ENCODE measurements at places on chromosomes 2 and 18.

- peak; percentile 60 for DNase-seq
These were observed 16.3 kb downstream of the SULT1C2 start for GRCh38 chr2:108304975-108305374.

- DNase-seq = no peak
These were observed 1.1 kb downstream of the COBLL1 start for GRCh38 chr2:164840458-164840929.

DNA sequence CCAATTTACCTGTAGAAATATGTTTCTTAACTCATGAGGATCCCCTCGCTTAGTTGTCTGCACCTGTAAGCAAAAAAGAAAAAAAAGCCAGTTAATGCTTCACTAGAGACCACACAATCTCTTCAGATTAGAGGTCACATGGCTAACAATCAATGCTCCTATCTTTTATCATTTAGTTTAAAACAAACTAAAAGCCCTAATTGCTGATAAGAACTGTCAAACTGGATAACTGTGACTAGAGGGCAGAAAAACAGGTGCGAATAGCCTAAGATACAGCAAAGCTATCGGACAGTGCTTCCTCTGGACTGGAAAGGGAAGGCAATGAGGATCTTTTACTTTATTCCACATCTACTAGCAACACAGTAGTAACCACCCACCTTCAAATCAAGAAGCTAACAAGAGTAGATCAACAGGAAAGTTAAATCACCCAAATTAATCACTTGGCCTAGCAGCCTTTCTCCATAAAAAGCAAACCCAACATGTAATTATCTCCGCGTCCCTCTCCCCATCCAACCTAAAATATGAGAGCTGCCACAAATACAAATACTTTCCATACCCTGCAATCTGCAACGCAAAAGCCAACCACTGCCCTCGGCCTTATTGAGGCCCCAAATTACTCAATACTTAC, 734 bp downstream of the SLC25A12 start:
- peak; percentile 54 for DNase-seq

- no peak for DNase-seq
These were observed 84.2 kb downstream of the LBH start for GRCh38 chr2:30315391-30316063.

GRCh38 chr2:113200736-113201490, 27.1 kb downstream of the PSD4 start:
- no peak for DNase-seq

GRCh38 chr2:141767051-141767450, 363.8 kb downstream of the LRP1B start:
- DNase-seq = no peak

DNA sequence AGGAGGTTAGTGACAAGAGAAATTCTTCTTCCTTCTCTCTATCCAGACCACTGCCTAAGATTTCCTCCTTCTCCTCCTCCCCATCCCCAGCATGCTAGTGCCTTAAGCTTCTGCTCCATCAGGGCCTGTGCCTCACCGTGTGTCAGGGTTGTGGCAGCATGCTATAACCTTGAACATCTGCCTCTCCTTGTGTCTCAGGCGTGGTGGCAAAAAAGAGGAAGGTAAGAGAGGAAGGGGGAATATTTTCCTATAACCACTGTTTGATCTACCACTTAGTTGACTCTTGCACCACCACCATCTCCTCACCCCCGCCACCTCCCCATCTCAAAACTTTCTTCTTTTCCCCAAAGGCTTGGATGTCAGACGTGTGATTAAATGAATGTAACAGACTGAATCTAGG, 38.3 kb upstream of the PEX13 start:
- DNase-seq = peak; percentile 74

DNA sequence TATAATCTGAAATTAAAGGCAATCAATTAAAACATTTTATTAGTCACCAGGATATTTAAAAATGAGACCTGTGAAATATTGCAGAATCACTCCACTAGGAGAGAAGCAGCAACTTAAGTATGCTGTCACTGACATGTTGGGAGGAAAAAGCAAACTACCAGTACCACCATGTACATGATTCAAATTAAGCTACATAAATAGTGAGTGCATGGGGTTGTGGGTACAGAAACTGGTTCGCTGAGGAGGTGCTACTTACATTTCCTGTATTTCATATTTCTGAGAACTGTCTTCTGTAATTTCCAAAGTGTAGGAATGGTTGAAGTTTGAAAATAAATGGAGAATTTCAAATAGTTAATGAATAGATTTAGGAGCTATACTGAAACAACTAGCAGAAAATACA, 7.9 kb upstream of the NR4A2 start:
- DNase-seq = peak; percentile 30

DNA sequence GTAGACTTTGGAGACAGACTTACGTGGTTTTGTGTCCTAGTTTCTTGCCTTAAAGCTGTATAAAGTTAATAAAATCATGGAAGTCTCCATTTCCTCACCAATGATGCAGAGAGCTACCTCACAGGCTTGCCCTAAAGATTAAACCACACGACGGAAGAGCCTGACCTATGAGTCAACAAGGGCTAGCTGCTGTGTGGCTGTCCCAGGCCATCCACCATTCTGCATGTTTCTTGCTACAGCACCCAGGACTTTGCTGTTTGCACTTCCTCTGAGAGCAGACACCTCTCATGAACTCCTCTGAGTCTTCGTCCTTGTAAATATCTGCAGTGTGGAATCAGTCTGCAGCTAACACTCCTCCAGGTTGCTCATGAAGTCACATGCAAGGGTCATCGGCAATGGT, 160.0 kb upstream of the TRIB2 start:
- peak; percentile 74 for DNase-seq

DNA sequence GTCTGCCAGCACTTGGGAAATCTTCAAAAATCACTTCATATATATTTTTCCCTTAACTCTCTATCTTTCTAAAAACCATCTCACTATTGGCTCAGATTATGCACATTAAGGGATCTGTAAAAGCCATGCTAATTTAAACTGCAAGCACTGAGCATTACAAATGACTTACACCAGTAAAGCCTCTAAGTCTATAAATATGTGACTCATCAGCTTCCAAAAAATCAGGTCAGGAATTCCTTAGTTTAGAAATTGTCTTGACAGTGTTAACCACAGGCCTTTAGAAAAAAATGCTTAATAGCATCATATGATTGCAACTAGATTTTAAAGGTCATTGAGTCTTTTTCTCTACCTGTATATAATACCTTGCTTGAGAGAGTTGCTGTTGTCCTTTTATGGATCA, 1113.6 kb upstream of the PIK3C3 start:
- no peak for DNase-seq

DNA sequence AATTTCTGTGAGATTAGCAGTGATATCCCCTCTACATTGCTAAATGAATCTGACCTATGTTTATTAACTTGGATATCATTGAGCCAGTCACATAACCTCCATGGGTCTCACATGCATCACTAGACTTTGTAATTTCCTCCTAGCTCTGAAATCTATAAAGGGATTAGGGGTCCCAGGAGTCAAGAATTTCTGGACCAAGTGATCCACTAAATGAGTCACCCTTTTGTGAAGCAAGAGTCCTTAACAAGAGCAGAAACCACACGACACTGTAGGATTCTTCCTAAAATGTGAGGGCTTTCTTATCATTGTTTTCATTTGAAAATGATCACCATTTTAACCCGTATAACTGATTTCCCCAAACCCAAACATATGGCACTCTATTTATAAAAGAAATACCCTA, 90.3 kb downstream of the DHRS9 start:
- DNase-seq = peak; percentile 46

DNA sequence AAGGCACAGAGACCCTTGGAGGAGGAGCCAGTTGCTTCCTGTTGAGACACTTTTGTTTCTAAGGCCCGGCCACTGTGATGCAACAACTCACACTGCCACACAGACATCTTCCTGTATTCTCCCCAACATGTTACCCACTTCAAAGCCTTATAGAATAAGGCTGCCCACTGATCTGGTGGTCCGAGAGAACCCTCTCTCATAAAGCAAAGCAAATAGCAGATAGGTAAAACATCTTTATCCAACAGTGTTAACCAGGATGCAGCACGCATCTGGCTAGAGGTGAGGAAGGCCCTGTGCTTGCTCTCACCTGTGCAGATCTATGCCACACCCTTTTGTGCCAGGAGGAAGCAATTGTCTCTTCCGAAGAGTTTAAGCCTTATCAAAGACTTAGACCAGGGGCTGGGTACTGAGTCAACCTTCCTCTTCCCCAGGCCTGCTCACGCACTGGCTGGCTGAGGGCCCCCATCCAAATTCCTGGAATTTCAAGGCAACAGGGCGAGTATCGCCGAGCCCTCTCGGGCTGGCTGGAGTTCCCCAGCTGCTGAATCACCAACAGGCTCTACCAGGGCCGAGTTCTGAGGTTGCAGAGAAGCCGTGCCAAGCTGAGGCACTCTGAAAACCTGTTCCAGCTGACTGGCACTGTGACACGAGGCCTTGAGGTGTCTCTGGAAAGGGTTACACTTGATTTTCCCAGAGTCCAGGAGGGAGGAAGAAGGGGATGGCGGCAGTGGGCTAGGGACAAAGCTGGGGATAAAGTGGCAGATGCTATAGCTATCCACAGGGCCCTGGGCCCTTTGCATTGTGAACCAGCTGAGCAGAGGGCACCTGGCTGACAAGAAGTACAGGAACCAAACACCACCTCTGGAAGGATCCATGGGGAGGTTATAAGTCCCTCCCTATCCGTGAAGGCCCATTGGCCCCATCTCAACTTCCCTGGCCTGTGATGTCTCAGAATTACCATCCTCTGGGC, 29.3 kb downstream of the TGFA start:
- DNase-seq = peak; percentile 91

DNA sequence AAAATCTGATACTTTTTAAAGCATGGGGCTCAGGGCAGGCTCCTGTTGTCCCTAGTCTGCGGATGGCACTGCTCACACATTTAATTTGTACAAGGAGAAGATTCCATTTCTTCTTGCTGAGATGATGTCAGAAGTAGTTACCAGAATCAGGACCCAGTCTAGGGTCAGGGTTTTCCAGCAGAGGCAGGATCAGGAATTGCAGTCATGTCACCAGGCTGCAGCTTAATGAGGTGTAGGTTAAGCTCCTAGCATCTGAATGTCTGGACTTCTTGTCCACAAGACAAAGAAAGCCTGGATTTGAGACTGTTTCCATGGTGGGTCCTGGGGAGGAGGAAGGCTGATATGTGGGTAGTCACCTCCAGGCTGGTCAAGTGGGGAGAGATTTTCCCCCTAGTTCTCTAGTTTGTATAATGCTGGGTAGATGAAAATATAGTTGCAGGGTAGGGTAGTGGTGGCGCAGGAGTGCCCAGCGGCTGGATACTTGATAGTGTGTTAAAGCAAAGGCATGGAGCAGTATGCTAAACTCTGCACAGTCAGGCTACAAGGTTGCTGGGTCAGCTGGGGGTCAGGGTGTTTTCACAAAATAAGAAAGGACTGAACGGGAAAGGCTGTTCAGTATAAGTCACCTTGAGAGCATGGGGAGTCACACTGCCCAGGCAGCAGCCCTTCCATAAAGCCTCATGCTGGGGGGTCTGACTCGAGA, 148.4 kb downstream of the PRKCE start:
- no peak for DNase-seq

GRCh38 chr2:154978710-154979109, 280.2 kb downstream of the KCNJ3 start:
- DNase-seq = peak; percentile 6

DNA sequence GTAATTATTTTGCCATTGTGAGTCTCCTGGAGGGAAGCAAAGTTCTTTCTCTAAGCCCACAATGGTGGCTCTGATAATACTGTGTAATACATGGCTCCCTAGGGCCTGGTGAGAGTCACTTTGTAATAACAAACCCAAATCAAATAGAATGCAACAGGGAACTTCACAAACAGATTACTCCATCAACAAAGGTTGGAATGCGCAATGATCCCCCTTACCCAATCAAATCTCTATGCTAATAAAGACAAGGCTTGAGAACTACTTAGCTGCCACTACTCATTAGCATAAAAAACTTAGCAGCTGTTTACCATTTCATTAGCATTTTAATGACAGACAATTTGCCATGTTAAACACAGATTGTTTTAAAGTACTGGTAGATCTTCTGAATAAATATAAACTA, 285.6 kb upstream of the SESTD1 start:
- DNase-seq = no peak

GRCh38 chr18:23897291-23897690, 117.3 kb upstream of the TTC39C start:
- DNase-seq = peak; percentile 48

- no peak for DNase-seq
These were observed 64.4 kb downstream of the IL1R2 start for GRCh38 chr2:102056079-102056581.

DNA sequence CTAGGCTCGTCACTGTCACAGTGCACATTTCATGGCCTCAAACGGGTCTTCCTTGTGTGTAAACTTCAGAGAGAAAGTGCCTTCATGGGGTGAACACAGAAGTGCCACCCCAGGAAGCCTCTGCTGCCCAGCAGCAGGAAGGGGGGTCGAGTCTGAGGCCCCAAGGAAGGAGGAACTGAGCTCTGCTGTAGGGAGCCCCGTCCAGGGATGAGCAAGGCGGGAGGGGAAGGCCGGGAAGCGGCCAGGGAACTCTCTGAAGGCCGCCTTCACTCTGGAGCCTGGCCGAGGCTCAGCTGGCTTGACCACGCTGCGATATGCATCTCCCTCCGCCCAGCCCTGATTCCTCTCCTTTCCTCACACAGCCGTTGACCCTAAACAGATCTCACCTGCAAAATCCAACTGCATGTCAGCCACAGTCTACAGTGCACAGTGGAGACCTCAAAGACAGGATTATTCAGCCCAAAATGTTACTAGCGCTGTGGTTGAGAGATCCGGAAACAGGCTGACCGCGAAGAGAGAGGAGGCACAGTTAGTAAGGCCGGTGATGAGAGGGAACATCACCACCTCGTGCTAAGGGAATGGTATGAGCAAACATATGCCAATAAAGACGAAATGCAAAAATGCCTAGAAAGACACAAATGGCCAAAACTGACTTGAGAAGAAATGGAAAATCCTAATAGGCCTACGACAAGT, 34.2 kb upstream of the CTDP1 start:
- peak; percentile 95 for DNase-seq

GRCh38 chr2:152307863-152308262, 27.1 kb upstream of the FMNL2 start:
- no peak for DNase-seq

GRCh38 chr2:235047171-235048160, 95.6 kb downstream of the SH3BP4 start:
- DNase-seq = no peak

GRCh38 chr2:227340106-227340505, 15.1 kb downstream of the MFF start:
- no peak for DNase-seq

DNA sequence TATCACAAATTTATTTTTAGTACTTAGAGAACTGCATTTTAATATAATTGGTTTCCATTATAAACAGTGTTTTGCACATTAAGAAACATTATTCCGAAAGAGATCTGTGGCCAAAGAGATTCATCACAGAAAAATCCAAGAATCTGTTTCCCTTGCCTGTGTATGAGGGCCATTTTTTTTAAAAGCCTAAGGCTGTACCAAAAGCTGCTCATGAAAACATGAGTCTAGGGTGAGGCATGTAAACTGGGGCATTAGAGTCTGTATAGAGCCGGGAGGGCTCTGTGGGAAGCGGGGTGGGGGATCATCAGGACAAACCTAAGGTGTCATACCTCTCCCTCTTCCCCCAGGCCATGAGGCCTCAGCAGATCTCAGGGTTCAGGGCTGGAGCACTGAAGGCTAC, 223.8 kb downstream of the FBXO15 start:
- no peak for DNase-seq

- DNase-seq = no peak
These were observed 129.8 kb downstream of the HNMT start for GRCh38 chr2:138094031-138094430.

All from MV-4-11 (cell line).